ENCODE measurements at places on chromosomes 16 and 17. TPM values are rescaled to one million over a fixed set of nuclear protein-coding genes. Genes with fewer than 3 reads are reported as not detected.

DNA sequence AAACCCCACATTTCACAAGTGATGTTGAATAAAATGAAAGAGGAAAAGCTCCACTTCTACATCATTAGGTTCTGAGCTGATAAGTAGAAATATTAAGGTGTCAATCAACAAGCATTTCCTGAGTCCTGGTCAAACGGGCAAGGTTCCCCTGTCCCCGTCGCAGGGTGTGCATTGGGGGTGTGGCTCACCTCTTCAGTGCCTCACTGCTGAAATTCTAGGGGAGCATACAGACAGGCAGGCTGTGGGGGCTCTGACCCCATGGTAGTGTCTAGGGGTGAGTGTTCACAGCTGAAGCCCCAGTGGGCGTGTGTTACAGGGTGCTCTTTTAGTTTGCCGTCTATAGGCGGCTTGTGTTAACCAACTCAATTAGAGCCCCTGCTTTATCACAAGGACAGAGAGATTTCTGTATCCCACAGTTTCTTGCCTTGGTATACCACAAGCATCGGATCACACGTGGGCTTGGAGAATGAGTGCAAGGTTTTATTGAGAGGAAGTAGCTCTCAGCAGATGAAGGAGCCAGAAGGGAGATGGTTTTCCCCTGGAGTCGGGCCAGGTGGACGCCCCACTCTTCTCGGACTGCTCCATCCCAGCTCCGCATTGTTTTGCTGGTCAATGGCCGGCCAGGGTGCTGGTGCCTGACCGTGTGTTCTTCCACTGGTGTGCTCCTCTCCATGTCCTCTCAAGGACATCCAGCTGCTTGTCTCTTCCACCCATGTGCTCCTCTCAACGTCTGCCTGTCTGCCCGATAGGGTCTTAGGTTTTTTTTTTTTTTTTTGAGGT is 238.2 kb upstream of the NLRP1 start:
- no peak for DNase-seq

DNA sequence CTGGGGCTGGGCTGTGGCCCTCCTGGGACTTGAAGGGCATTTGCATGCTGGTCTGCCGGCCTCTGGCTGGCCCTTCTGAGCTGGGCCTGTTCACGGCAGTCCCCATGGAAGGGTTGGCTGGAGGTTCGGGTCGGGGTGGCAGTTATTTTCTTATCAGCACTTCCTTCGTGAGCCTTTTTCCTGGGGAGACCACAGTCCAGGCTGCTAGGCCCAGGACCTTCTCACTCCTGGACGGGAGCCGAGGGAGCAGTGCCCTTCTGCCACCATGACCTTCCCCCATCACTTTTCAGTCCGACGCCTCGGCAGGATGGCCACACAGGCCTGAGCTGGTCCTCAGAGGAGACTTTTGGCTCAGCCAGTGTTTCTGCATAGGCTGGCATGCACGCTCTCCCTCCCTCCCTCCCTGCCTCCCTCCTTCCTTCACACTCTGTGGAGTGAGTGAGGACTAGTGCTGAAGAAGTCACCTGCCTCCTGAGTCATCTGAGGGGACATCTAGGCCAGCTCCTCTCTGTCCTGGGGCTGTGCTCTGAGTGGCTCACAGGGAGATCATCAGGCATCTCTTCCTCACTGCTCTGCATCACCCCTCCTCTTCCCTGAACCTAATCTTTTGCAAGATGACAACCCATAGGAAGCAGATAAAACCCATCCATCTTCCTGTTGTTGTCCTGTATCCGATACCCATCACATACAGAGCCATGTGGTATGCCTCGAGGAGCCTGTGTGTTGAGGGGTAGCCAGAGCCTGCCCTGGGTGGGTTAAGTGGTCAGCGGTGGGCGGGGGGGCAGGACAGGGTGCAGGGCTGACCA is 109.7 kb downstream of the RAP1GAP2 start:
- no peak for DNase-seq

The KRTAP2-1 gene
- not detected for polyA plus RNA-seq

The PRSS8 gene
- 1.5 TPM for polyA plus RNA-seq

The ELOB gene
- 480 TPM for polyA plus RNA-seq

DNA sequence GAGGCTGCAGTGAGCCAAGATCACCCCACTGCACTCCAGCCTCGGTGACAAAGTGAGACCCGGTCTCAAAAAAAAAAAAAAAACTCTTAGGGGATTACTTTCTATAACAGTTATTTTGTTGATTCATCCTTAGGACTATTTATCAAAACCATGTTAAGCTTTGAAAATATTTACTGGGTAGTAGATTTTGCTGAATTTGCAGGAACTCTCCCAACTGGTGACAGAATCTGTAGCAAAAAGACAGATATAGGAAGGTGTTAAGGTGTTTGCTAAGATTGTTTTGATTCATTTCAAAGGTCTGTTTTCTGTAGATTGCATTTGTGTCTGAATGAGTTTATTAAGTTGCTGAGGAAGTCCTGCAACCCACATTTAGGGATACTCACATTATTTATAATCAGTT is 192.6 kb downstream of the PRKCA start:
- no peak for DNase-seq

DNA sequence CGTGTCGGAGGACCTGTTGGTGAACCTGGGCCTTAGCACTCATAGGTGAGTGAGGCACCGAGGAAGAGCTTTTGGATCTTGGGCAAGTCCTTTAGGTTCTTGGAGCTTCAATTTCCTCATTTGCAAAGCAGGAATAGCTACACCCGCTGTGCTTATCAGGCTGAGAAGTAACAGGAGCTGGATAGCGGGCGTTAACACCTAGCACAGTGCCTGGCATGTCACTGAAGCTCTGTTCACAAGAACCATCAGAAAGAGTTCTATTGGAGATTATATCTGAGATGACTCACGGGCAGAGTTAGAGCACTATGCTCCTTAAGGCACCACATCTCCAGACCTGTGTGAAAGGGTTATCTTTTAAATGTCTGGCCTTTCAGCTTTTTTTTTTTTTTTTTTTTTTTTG is 12.8 kb downstream of the MEOX1 start:
- no peak for DNase-seq

DNA sequence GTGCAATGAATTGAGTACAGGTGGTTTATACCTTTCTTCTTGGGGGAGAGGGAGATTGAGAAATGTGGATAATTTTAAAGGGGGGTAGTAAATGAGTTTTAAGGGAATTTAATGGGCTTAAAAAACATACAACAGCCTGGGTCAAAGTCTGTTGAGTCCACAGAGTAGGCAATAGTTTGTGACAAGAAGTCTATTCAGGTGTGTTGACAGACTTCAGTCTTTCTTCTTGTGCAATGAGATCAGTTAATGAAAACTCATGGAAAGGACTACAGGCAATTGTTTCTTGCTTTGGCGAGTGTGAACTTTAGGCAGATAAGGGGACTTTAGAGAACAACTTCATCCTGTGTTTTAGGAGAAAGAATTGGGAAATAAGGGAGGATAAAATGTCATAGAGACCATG is 507.8 kb upstream of the CA10 start:
- no peak for DNase-seq

The FAM20A gene
- 16.3 TPM for polyA plus RNA-seq

GRCh38 chr17:75614006-75614405 is 19.2 kb upstream of the SMIM5 start:
- no peak for DNase-seq

The TBX6 gene
- 1.0 TPM for polyA plus RNA-seq

The SOX9 gene
- 75.3 TPM for polyA plus RNA-seq

DNA sequence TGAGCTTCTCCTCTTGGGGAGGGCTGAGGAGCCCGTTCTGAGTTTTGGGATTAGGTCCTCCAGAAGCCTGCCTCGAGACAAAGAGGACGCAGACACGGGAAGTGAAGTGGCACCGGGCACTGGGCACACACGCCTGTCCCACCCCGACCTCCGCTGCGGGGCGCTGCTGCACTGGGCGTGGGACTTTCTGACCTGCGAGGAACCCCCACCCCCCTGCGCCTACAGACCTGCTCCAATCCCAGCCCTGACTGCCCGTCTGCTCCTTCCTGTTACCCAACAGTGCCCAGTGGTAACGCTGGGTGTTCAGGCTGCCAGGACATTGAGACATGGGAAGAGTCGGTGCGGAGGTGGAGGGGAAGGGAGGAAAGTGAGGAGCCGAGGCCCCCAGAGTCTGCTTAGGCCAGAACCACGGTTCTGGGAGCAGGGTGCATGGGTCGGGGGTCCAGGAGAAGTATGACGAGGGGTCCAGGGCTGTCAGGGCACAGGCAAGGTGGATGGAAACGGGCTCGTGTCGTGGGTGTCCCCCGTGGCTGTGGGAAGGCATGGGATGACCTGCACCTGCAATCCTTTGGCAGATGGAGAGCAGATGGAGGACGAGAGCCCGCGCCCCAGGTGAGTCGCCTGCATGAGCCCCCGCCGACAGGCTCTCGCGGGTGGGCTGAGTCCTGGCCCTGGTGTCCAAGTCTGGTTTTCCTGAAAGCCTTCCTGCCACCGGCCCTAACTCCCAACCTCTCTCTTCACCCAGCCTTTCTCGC is 112.0 kb upstream of the CREBBP start:
- DNase-seq = no peak

DNA sequence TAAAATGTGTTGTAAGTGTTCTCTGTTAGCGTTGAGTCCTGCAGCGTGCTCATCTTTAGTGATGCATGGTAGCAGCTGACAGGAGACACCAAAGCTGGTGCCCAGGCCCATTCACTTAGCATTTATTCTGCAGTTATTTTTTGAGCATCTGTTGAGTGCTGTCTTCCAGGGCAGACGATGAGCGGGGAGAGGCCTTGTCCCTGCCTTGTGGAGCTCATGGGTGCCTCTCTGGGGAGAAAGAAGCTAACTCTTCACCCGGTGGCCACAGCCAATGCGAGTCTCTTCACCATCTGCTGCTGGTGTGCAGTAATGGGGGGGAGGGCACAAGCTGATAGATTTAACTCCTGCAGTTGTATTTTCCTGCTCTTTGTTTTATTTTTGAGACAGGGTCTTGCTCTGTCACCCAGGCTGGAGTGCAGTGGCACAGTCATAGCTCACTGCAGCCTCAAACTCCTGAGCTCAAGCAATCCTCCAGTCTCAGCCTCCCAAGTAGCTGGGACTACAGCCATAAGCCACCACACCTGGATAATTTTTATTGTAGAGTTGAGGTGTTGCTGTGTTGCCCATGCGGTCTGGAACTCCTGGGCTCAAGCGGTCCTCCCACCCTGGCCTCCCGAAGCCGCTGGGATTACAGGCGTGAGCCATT is 30.5 kb downstream of the GPT2 start:
- no peak for DNase-seq

DNA sequence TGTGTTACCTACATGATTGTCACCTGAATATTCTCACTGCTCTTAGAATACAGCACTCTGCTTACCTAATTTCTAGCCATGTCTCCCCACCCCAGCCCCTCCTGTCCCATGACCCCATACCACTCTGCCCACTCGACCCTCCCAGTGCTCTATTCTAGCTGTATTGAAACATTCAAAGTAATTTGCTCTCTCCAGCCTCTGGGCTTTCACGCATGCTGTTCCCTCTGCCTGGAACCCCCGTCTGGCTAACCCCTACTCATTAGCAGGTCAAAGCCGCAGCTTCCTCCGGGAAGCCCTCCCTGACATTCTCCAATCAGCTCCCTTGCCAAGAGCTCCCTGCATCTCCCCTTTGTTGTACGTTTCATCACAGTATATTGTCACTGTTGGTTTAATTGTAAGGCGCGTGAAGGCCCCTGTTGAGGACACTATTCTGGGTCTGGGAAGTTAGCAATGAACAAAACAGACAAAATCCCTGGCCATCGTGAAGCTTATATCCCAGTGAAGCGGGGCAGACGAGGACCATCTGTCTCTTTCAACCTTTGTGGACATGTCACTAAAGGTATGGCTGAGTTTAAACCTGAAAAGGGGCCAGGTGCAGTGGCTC is 72.3 kb upstream of the LHX1 start:
- no peak for DNase-seq

DNA sequence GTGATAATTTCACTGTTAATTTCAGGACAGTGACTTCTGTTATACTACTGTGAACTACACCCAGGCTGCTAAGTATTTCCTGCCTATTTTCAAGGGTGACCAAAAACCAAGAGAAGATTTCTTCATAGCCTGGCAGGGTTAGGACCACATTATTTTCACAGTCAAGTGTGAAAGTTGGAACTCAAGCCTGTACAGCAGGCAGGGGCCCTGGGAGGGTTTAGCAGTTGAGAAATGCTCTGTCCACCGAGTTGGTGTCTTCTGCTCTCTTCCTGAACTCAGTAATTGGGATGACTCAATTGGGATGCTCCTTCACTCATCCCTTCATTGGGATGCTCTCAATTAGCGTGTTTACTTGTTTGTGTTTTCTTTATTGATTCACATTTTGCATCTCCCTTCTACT is 347.3 kb upstream of the CDH11 start:
- no peak for DNase-seq

DNA sequence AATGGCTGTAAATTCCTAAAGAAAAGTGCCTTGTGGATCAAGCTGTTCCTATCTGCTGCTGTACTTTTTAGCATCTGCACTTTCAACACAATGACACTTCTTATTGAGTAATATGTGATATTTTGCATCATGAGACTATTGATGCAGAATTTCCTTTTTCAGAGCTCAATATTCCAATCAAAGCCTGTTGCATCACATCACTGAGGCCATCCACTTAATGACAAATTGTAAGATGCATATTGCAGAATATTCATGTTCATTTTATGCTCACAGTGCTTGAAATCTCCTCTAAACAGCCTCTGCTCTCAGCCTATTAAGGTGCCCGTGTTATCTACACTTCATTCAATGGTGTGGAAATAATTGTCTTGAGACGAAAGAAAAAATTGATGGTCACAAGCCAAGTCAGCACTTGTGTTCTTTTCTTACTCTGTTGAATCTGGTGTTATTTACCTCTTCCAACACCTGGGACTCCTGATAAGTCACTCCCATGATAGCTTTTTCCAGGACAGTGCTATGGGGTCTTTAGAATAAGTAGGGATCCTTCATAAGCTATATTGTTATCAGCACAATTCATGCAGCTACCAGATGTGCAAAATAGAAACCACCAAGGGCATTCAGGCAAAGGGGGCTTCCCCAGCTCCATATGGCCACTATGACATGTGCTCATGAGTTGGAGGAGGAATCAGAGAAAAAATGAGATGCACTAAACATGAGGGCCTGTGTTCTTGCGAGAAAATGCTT is 9.3 kb upstream of the SKAP1 start:
- no peak for DNase-seq

DNA sequence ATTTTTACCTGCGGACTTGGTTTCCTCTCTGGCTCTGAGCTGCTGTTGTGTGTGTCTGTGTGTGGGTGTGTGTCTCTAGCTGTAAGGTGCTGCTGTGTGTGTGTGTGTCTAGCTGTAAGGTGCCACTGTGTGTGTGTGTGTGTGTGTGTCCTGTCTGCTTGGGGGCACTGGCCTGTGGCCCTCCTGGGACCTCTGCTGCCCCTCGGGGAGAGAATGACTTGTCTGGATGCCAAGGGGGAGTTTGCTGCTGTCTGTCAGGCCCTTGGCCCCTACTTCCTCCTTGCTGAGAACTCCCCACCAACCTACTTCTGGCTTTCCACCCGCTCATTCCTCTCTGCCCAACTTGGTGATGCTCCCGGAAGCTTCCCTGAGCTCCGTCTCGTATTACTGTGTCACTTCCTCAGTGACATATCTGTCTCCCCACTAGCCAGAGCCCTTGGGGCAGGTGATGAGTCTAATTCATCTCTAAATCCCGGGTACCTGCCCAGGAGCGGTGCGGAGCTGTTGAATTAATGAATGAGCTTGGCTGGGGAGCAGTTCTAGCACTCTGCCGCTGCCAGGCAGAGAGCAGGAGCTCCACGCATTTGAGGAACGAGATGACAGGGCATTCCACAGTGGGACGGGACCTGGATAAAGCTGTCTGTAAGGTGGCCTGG is 3.5 kb upstream of the LASP1NB start:
- no peak for DNase-seq

All from spinal cord (tissue), 10 donors.